NCI-H460 (cell line): ENCODE measurements at places on chromosomes 7 and 10. TPM values are rescaled to one million over a fixed set of nuclear protein-coding genes. Genes with fewer than 3 reads are reported as not detected.

GRCh38 chr10:69681436-69681835, 51.4 kb downstream of the FAM241B start:
- no peak for DNase-seq

DNA sequence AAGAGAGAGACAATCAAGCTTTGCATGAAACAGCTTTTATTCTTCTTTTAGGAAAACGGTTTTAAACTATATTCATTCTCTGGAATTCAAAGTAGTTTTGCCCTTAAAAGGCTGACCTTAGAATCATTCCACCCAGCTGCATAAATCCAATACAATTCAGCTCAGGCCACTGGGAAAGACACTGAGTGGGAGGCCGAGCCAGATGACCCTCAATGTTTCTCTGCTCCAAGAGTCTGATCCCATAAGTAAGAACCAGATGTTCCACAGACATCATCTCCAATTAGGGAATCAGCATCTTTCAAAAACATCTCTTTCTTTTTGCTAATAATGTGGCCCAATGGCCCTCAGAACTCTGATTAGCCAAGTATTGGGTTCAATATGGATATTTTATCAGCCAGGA, 26.1 kb downstream of the CREB3L2 start:
- no peak for DNase-seq

DNA sequence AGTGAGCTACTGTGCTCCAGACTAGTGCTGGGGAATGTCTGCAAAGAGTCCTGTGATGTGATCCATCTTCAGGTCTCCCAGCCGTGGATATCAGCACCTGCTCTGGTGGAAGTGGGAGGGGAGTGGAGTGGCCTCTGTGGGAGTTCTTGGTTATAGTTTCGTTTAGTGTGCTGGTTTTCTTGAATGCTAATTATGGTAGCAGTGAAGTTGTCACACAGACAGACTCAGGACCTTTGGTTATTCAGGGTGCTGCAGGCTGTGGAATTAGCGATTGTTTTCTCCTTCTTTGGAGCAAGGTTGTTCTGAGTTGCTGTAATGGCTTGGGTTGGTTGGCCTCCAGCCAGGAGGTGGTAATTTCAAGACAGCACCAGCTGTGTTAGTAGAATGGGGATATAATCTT, 132.7 kb upstream of the HGF start:
- DNase-seq: no peak

- peak; percentile 14 for DNase-seq
Measured at GRCh38 chr10:124025660-124026588, 67.5 kb downstream of the CHST15 start.

GRCh38 chr7:141460781-141461715, 90.2 kb upstream of the AGK start:
- no peak for DNase-seq

DNA sequence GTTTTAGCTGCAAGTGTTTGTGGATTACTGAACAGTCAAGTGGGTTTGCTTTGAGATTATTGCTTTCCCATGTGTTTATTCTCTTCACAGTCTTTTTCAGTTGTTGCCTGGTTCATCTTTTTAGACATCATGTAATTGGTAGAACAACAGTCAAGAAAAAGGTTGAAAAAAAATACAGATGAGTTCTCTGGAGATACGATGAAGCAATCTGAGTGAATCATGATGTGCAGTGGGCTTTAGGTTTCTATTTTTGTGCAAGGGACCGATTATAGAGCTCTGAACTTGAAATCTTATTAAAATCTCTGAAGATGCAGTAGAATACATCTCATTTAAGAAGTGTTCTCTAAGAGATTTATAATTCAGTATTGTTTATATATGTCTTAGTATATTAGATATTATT, 145.7 kb downstream of the SDK1 start:
- DNase-seq: no peak

ITPRID1 gene
- not detected in 2 replicates for total RNA-seq

DNA sequence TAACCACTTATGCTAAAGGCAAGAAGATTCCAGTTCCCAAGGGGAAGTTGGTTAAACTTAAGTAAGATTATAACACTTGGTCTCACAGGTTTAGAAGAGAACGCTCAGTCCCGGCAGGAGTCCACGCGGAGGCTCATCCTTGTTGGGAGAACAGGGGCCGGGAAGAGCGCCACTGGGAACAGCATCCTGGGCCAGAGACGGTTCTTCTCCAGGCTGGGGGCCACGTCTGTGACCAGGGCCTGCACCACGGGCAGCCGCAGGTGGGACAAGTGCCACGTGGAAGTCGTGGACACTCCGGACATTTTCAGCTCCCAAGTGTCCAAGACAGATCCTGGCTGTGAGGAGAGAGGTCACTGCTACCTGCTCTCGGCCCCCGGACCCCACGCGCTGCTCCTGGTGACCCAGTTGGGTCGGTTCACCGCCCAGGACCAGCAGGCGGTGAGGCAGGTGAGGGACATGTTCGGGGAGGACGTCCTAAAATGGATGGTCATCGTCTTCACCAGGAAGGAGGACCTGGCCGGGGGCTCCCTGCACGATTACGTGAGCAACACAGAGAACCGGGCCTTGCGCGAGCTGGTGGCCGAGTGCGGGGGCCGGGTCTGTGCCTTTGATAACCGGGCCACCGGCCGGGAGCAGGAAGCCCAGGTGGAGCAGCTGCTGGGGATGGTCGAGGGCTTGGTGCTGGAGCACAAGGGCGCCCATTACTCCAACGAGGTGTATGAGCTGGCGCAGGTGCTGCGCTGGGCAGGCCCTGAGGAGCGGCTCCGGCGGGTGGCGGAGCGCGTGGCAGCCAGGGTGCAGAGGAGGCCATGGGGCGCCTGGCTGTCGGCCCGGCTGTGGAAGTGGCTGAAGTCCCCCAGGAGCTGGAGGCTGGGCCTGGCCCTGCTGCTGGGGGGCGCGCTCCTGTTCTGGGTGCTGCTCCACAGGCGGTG, 3.8 kb downstream of the GIMAP1 start:
- no peak for DNase-seq

DNA sequence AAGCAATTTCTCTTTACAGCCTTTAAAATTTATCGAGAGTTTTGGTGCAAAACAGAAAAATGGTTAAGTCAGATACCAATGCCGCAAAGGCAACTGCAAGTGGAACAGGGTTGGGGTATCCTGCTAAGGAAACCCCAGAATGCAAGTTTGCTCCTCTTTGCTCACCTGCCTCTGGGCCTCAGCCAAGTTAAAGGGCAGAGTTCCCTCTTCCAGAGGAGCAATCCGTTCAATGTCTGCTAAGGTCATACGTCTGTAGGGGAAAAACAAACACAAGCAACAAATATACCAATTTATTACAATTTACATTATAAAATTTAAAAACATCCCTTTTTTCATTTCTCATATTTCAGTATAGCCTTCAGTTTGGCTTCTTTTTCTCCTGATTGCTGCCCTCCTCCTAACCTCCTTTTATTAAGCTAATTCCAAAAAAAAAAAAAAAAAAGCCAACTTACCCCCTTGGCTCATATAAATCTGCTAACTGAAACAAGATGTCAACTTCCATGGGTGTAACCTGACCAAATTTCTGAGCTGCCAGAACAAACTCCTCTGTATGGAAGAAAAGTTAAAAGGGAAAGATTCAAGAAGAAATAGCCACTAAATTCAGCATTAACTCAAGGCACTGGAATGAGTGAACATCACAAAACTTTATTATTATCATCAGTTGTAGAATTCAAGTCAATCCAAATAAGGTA, 132.6 kb downstream of the SLC25A13 start:
- DNase-seq: no peak

NOM1 gene
- total RNA-seq: 10.7 and 15.1 TPM in 2 replicates

DNA sequence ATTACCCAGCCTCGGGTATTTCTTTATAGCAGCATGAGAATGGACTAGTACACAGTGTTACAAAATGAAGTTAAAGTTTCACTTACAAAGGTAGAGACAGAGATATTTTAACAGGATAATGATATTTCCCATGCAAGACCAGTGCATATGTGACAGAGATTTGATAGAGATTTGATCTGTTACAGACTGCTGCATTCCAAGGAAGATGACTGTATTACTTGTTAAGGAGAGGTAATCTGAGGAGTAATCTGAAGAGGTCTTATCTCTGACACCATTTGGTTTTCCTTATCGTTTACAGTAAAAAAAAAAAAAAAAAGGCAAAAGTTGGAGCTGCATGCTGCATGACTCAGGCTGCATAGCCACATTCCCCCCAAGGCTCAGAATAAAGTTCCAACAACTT, 289.6 kb downstream of the POM121L12 start:
- DNase-seq: no peak

- DNase-seq: no peak
Measured at GRCh38 chr10:1552881-1553670, 184.2 kb downstream of the ADARB2 start.

GRCh38 chr10:81096558-81096957, 558.9 kb downstream of the SH2D4B start:
- DNase-seq: no peak

GRCh38 chr7:30479202-30480120, 877 bp upstream of the NOD1 start:
- DNase-seq: peak; percentile 7

DNA sequence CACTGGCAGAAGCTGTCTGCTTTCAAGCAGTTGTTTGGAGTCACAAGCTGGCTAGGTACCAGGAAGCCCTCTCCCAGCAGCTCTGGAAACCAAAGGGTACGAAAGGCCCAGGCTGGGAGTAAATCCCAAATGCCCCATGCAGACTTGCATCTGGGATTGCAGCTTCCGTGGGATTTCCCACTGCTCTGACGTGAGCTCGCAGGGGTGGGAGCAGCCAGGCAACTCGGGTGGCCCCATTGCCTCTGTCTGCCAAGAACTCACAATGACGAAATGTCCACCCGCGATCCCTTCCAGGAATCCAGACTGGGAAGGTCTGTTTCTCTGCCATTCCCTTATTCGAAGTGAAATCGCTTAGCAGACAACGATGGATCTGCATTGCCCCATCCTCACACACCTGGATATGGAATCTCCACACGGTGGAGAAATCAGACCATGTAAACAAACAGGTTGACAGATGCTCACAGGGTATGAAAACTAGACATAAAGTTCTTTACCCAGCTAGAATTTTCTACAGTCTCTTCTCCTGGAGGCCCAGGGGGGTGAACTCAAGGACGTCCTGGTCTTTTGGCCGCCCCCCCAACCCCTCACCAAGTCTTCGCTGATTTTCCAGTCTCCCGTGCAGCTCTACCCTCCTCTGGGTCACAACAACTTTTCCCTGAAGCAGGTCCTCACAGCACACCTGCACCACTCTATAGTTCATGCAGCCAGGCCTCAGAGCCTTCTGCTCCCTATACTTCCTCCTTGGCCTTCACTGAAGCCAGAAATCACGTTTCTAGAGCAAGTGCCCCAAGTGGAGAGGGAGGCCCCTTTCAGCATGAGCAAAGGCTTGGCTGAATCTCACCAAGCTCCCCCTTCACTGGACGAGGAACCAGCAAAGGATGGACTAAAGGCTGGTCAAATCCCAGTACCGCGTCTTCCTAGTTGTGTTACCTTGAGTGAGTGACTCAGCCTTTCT, 20.0 kb downstream of the SH3PXD2A start:
- no peak for DNase-seq

GRCh38 chr7:115113776-115114175, 191.9 kb downstream of the MDFIC start:
- no peak for DNase-seq

COL13A1 gene
- total RNA-seq: 0.15 and 0.20 TPM in 2 replicates

GIMAP7 gene
- not detected in 2 replicates for total RNA-seq

DNA sequence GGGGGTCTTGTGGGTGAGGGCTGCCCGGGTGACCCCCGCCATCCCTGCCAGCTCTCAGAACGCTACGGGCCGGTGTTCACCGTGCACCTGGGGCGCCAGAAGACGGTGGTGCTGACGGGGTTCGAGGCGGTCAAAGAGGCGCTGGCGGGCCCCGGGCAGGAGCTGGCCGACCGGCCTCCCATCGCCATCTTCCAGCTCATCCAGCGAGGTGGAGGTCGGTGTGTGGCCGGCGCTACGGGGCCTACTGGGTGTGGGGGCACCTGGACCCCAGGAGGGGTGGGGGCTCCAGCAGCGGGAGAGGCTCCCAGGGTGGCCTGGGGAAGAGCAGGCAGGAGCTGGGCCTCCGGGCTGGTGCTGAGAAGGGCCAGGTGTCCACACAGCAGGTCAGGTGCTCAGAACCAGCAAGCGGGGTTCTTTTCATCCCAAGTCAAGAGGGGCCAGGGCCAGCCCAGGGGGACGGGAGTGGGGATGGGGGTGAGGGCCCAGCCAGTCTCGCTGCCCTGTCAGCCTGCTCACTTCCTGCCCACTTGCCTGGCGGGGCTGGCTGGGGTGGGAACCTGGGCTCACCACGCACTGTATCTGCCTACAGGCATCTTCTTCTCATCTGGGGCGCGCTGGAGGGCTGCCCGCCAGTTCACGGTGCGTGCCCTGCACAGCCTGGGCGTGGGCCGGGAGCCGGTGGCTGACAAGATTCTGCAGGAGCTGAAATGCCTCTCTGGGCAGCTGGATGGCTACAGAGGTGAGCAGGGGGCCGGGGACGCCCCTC, 1.6 kb downstream of the CYP2W1 start:
- no peak for DNase-seq

DNA sequence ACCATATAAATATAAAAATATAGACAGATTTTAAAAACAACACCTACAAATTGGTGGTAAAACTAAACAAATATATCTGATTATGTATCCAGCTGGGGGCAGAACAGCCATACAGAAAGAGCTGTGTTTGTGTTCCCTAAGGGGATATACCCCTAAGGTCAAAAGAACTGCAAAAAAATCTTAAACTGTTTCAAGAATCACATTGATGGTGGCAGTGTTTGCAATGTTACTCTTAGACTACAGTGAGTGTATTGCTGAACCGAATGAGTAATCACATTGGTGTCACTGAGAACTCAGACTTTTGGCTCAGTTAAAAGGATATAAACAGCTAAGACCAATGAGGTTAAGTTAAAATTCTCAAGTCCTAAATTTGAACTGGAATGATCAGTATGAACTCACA, 27.1 kb upstream of the PTPRN2 start:
- DNase-seq: no peak

- DNase-seq: no peak
Measured at GRCh38 chr7:77913977-77914607, 115.5 kb downstream of the PHTF2 start.

DNA sequence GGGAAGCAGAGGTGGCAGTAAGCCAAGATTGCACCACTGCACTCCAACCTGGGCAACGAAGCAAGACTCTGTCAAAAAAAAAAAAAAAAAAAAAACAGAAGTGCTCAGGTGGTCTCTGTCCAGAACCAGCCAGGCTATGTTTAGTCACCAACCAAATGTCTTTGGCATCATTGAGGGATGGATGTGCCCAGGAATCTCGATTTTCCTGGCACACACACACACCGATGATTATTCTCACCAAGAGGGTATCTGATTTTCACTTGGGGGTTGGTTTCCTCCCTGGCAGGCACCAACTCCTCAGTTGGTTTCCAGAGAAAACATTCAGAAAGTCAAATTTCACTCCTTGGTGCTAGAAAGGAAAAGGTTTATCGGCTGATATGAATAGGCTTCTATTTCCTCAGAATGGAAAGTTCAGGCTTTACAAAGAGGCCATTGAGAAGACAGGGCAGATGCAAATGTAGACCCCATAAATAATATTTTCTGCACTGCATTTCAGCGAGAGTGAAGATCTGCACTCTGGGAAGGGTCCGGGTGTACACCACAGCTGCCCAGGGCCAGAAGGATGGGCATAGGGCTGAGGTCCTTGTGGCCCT, 154.8 kb downstream of the TNS3 start:
- no peak for DNase-seq

- no peak for DNase-seq
Measured at GRCh38 chr7:30476459-30477145, 2.0 kb downstream of the NOD1 start.
